Activated naive CD4-positive, alpha-beta T cell treated with anti-CD3 and anti-CD28 coated beads, Interleukin-2, amount 10 ng/mL, durations not matched to agents 5 hours and 36 hours (primary cell): ENCODE measurements at places on chromosomes 6 and 20. TPM values are rescaled to one million over a fixed set of nuclear protein-coding genes. Genes with fewer than 3 reads are reported as not detected.

The SNAI1 gene
- total RNA-seq, result 0.22 TPM

The KIAA0408 gene
- total RNA-seq, result 4.1 TPM

The FNDC11 gene
- 0.50 TPM for total RNA-seq

The MUCL3 gene
- not detected for total RNA-seq

The PNLDC1 gene
- 0.43 TPM for total RNA-seq

The FBXO30 gene
- 4.5 TPM for total RNA-seq

The HLA-DQA1 gene
- total RNA-seq, result 8.8 TPM

The TGM3 gene
- total RNA-seq, result not detected

The ADAM33 gene
- not detected for total RNA-seq

The LZTS3 gene
- 1.6 TPM for total RNA-seq

The RAB44 gene
- 0.07 TPM for total RNA-seq

The IMPG1 gene
- total RNA-seq, result not detected

The GTPBP2 gene
- total RNA-seq, result 82.4 TPM

The SLC22A1 gene
- 0.60 TPM for total RNA-seq

The PTK7 gene
- 0.94 TPM for total RNA-seq

The ISM1 gene
- 1.1 TPM for total RNA-seq

The ILRUN gene
- total RNA-seq, result 54.7 TPM

The GGTLC1 gene
- total RNA-seq, result not detected

The MACROD2 gene
- total RNA-seq, result not detected

The TREM1 gene
- 0.53 TPM for total RNA-seq

The MEI4 gene
- not detected for total RNA-seq

The TCF15 gene
- not detected for total RNA-seq

The CFAP61 gene
- not detected for total RNA-seq

The OPRL1 gene
- 1.9 TPM for total RNA-seq

The SIRPG gene
- total RNA-seq, result 108 TPM

The FGD2 gene
- 1.2 TPM for total RNA-seq

The OR14J1 gene
- not detected for total RNA-seq

The SNPH gene
- 8.9 TPM for total RNA-seq

The TCP11 gene
- total RNA-seq, result not detected
